GM12865 (cell line): ENCODE measurements at places on chromosomes 5 and 9.

- no peak for DNase-seq
Measured at GRCh38 chr9:14345354-14346230, 31.7 kb upstream of the NFIB start.

DNA sequence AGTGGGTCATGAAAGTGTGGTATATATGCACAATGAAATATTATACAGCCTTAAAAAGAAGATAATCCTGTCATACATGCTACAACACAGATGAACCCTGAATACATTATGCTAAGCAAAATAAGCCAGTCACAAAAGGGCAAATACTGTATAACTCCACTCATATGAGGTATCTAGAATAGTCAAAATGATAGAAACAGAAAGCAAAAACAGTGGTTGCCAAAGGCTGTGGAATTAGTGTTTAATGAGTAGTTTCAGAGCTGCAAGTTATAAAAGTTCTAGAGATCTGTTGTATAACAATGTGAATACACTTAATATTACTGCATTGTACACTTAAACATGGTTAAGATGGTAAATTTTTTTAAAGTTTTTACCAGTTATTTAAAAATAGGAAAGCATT lies 135.0 kb downstream of the OXCT1 start:
- DNase-seq, result no peak

DNA sequence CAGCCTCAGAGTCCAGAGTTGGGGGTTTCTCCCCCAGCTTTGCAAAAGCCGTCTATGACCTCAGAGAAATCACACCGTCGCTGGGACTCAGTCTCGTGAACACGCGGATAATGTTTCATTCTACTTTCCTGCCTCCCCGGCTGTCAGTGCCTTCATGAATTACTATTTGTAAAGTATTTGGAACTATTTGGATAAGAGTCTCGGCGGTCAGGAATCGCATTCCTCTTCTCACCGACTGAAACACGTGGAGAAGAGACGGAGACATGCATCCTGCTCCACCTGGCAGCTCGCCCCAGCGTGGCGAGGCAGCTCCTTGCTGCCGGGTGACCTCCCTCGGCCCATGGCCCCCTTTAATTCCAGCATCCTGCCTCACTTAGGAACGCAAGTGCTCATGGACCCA lies 23.9 kb downstream of the IRX2 start:
- DNase-seq, result no peak

DNA sequence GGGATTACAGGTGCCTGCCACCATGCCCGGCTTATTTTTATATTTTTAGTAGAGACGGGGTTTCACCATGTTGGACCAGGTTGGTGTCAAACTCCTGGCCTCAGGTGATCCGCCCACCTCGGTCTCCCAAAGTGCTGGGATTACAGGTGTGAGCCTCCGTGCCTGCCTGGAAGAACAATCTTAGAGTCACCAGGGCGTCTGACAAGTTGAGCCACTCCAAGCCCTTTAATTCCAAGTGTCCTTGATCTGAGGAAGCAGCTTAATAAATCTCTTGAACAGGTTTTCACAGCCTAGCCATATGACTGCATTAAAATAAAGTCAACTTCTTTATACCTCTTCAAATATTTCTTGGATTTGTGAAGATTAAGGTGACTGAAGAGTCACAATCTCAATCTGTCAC lies 31.5 kb downstream of the SLC44A1 start:
- no peak for DNase-seq

GRCh38 chr5:107469485-107470294 lies 201.0 kb downstream of the EFNA5 start:
- DNase-seq, result peak; percentile 34

GRCh38 chr9:75891277-75891741 lies 836 bp downstream of the PCSK5 start:
- no peak for DNase-seq

- DNase-seq, result no peak
Measured at GRCh38 chr5:177994561-177995190, 1.4 kb downstream of the PROP1 start.

DNA sequence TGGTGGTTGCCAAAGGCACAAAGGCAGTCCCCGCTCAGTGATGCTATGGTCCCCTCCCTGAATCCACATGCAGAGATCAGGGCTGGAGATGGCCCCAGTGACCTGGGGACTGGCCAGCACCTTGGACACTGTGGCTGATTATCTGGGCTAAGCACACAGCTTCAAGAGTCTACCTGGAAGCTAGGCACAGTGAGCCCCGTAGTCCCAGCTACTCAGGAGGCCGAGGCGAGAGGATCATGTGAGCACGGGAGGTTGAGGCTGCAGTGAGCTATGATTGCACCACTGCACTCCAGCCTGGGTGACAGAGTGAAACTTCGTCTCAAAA lies 8.3 kb upstream of the SCGB3A1 start:
- DNase-seq, result no peak

- DNase-seq, result no peak
Measured at GRCh38 chr5:139295346-139296057, 2.0 kb downstream of the MATR3 start.

DNA sequence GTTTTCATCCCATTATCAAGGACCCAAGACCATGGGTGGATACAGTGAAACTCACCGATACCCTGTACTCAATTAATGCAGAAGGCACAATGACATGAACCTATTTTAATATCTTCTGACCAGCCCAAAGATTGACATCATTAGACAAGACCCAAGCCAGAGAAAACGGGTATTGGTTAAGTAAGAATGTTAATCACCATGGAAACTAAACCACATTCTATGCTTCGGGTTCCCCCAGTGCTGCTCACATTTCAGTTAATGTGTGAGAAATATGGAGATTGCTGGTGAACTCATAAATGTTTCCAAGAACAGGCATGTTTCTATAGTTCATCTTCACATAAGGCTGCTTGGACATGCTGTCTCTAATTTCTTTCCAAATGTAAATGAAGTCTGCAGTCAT lies 77.0 kb downstream of the IRX2 start:
- DNase-seq, result no peak

DNA sequence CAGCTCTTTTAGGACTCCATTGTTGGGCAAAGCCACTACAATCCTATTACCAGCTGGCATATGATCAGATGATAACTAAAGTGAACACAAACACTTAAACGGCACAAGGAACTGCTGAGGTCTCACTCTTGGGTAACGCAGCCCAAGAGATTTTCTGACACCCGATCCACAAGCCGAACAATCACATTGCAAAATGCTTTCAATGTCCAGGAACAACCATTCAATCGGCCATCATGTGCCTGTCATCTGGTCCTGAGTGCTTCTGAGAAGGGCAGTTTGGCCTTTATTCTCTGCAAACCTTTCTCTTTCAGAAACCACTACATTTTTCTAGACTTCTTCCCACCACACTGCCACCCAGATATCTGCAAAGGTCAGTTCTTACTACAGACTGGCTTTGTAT lies 283.1 kb downstream of the GLIS3 start:
- no peak for DNase-seq

GRCh38 chr5:56850423-56850822 lies 35.1 kb downstream of the MAP3K1 start:
- no peak for DNase-seq

DNA sequence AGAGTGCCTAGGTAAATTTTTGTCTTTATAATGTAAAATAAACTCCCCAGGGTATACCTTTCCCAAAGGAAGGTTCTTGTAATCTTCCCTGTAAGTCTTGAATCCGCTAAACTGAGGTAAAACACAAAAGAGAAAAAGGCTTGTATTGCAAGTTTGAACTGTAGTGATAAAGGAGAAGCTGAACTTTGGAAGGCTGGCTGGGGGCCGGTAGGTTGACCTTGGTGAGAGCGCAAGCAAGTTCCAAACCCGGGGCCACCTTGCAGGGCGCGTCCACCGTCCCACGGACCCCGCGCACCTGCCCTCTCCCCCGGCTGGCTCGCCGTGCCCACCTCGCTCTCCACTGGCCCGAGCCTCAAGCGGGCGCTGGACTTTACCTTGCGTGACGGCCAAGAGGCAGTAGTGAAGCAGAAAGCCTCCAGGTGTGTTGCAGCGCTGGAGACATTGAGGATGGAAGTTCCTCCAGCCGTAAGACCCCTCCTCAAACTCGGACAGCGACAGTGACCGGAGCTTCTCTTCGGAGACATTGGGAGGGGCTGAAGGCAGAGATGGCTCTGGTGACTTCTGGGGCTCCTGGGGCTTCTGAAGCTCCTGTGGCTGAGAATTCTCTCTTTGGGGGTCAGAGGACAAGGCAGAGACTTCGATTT lies 428 bp downstream of the SLCO4C1 start:
- no peak for DNase-seq

DNA sequence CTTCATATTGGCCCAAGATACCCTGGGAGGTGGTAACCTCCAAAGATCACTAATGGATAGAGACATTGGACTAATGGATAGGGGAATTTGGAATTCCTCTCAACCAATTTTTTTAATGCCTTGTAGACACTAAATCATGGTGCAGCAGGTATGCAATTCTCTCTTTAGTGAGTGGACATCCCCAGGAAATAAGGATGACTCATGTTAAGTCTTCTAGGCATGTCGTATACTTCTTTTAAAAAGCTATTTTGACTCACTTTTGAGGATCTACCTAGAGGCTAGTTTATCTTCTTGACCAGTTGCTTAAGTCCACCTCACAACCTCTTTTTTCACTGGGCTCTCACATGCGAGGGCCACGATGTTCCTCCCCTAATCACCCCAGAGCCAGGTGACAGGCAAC lies 211.6 kb upstream of the CDH12 start:
- no peak for DNase-seq

DNA sequence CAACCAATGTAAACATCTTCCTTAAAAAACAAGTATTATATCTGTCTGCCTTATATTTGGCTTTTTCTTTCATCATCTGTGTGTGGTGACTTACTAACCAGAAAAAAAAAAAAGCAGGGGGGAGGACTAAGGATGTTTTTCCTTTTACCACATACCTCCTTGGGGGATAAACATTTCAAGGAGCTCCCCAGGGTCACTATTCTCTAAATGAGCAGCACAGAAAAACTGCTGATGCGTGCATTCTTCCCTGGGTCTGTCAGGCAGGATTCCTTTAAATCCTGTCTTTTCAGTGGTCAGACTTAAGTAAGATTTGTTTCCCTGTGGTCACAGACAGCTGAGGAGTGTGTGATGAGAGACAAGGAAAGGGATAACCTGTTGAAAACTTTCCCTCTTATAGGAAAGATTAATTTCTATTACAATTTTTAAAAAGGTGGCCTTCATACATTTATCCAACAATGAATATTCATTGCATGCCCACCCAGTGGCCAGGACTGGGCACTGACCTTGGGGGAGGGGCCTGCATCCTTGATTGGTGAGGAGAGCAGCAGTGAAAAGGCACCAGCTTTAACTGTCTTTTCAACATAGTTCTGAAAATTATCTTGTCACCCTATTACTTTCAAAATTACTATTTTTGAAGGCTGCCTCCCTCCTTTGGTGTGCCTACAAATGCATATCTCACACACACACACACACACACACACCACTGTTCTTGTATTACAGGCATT lies 123.1 kb downstream of the TLE4 start:
- peak; percentile 6 for DNase-seq

DNA sequence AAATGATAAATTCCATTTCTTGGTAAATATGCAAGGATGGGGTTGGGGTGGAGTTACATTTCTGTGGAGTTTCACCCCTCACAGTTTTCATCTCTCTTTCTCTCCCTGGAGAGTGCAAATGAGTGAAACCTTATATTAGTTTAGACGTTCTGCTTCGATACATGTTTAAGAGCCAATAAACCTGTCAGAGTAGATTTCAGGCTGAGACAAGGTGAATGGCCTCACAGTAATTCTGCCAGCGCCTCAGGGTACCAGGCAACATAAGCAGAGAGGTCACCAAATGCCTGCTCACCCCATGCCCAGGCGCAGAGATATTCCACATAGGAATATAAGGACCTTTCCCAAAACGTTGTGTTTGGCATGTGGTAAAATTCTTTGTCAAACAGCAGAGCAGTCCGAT lies 154.9 kb upstream of the VLDLR start:
- DNase-seq, result no peak

DNA sequence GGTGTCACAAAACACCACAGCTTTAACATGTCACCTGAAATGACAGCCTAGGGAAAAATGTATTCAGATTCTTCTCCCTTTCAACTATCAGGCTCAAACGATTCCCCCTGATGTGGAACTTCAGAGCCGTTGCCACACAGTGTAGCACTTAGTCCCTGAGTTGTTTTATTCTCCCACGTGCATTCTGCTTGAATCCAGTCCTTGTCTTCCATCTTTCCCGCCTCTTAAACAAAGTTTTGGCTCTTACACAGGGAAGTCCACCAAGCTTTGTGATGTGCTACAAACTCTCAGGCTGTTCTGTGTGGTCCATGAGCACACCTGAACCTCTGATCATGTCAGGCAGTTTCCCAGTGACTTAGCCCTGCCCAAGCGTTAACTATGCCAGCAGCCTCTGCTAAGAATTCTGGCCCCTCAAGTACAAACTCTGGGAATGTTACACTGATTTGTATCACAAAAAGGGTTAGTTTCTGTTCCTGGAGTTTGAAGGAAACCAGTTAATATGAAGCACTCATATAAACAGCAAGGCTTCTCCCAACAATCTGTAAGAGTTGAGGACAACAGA lies 45.8 kb upstream of the RNF38 start:
- no peak for DNase-seq

DNA sequence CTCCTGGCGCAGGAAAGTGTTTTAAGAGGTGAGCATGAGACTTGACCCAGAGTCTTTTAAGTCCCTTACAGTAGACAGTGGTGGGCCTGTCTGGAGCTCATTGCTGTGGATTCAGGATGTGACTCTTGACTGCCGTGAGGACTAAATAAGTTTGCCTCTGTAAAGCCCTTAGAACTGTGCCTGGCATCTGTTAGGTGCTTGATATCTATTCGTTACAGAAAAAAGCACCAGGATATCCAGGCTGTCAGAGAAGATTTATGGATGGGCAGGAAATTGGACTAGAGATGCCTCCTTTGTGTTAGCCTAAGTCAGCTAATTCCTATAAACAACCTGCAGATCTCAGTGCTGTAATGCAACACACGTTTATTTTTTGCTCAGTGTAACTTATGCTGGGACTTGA lies 12.6 kb downstream of the ERGIC1 start:
- no peak for DNase-seq

- no peak for DNase-seq
Measured at GRCh38 chr5:139404484-139404840, 573 bp upstream of the SPATA24 start.

- DNase-seq, result no peak
Measured at GRCh38 chr9:108234811-108235210, 621.0 kb downstream of the ACTL7B start.

GRCh38 chr5:9698841-9699240 lies 68.7 kb upstream of the TAS2R1 start:
- no peak for DNase-seq

GRCh38 chr9:134531220-134531970 lies 110.2 kb upstream of the COL5A1 start:
- DNase-seq, result no peak

- no peak for DNase-seq
Measured at GRCh38 chr9:109993250-109993978, 213.4 kb downstream of the PALM2AKAP2 start.

- DNase-seq, result no peak
Measured at GRCh38 chr9:7688626-7689025, 111.0 kb downstream of the DMAC1 start.
